T-helper 17 cell (primary cell): ENCODE measurements at places on chromosomes 12 and 14. TPM values are rescaled to one million over a fixed set of nuclear protein-coding genes. Genes with fewer than 3 reads are reported as not detected.

PRB2 gene
- total RNA-seq, result not detected

GRCh38 chr12:118150625-118151024, 14.7 kb downstream of the PEBP1 start:
- DNase-seq, result no peak

IL22 gene
- total RNA-seq, result 0.50 TPM

DNA sequence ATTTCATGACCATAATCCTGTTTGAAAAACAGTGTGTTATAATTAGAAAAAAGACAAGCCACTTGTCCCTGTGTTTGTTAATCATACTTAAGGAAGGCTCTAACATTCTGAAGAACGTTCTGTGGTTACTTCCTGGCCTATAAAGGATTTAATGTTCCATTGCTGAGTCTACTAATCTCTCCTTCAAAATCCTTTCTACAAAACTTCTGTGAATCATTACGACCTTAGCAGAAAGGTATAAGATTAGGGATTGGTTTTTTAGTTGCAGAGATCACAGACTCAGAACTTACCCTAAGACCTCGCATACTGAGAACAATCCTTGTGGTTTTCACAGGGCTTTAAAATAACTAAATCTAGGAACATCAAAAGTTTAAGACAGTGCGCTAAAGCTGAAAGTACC, 48.3 kb downstream of the TMCC3 start:
- no peak for DNase-seq

CLEC4C gene
- total RNA-seq, result not detected

DNA sequence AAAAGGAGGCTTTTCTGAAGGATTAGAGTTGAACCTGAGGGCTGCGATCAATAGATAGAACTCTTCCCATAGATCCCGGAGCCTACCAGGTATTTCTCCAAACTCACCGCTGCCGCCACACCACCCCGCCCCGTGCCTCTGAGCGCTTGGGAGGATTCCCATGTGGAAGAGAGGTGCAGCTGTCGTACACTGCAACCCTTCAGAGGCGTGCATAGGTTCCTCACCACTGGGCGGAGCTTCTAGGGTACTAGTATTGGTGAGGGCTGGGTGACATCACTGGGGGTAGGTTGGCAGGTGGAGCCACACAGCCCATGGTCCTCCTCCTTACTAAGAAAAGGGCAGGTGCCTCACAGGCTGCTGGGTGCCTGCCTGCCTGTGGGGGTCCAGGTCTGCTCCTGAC, 127.0 kb downstream of the TSPAN9 start:
- no peak for DNase-seq

CCDC177 gene
- not detected for total RNA-seq

GRCh38 chr12:50785406-50786001, 21.6 kb downstream of the ATF1 start:
- DNase-seq, result no peak

DNA sequence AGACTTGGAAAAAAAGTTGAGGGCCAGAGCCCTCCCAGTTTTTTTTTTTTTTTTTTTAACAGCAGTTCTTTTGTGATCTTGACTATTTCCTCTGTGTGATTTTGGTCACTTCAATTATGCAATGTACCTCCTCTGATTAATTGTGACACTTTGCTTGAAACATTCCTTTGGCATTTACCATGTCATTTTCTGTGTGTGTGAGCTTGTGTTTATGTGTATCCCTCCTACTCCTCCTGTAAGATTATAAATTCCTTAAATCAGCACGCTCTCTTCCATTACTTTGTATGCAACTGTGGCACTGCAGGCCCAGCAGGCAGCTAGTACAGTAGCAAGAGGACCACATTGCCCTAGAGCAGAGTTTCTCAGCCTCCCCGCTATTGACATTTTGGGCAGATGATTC, 33.2 kb upstream of the GALNT16 start:
- DNase-seq, result no peak

GRCh38 chr14:89058697-89059096, 234.2 kb downstream of the TTC8 start:
- DNase-seq, result no peak

KLHL28 gene
- 59.2 TPM for total RNA-seq

- DNase-seq, result no peak
Observed at GRCh38 chr12:46150735-46151134, 118.1 kb downstream of the SLC38A1 start.

GRCh38 chr14:91493169-91493568, 16.9 kb downstream of the PPP4R3A start:
- DNase-seq, result no peak

SLC7A8 gene
- 2.5 TPM for total RNA-seq

DNA sequence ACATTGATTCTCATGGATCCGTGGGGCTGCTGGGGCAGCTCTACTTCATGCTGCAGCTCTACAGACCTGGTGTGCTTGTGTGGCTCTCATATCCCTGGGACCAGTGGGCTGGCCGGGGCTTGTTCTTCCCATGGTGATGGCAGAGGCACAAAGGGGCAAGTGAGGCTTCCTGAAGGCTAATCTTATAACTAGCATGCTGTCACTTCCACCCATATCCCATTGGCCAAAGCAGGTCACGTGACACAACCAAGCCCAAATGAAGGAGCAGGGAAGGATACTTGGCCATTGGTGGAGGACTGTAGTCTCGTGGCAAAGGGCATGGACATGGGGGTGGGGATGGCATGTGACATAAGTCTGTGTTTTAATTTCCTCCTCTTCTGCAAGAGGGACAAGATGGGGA, 9.9 kb downstream of the PLBD2 start:
- DNase-seq, result no peak

DNA sequence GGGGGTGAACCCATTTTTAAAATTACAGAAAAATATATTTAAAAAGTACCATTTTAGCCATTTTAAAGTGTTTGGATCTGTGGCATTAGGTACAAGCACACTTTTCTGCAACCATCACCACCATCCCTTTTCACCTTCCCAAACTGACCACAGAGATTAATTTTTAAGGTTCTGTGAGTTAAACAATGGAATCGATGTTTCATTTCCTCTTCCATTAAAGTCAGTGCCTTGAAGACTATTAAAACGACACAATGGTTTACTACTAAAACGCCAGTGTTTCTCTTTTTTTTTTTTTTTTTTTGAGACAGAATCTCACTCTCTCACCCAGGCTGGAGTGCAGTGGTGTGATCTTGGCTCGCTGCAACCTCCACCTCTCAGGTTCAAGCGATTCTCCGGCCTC, 78.1 kb upstream of the GPR68 start:
- no peak for DNase-seq

GRCh38 chr14:61925043-61925442, 162.8 kb downstream of the SNAPC1 start:
- no peak for DNase-seq

RAB5B gene
- 57.0 TPM for total RNA-seq

- no peak for DNase-seq
Observed at GRCh38 chr14:56026506-56026905, 91.7 kb upstream of the PELI2 start.

- DNase-seq, result no peak
Observed at GRCh38 chr12:57661376-57661775, 28.4 kb upstream of the B4GALNT1 start.

GRCh38 chr12:81222846-81223592, 145.1 kb downstream of the ACSS3 start:
- no peak for DNase-seq

DNA sequence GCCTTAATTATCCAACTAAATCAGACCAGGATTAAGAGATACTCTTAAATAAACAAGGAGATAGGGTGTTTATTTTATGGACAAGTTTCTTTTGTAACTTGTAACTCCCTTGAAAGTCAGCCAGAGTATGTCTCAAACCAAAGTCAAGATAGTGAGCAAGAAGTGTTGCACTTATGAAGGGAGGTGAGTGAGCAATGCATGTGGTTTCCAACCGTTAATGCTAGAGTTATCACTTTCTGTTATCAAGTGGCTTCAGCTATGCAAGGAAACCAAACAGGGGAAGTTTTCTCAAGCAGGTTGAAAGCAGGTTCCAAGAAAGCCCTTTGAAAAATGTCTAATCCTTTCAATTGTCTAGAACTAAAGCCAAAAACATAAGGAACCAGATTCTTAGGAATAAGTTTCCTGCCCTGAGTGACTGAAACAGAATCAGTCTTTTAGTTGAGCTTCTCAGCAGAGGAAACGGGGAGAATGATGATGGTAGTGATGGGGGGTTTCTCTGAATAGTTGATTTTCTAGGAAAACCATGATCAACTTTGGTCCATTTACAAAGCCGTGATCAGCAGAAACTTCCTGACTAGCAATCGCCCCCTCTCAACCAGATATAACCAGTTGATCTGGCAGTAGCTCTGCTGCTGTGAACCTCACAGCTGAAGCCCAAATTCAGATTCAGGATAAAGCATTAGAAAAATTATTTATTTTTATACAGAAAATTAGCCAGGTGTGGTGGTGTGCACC, 128.4 kb downstream of the DAD1 start:
- no peak for DNase-seq

GRCh38 chr12:6664902-6665301, 2.0 kb upstream of the ING4 start:
- no peak for DNase-seq

DNA sequence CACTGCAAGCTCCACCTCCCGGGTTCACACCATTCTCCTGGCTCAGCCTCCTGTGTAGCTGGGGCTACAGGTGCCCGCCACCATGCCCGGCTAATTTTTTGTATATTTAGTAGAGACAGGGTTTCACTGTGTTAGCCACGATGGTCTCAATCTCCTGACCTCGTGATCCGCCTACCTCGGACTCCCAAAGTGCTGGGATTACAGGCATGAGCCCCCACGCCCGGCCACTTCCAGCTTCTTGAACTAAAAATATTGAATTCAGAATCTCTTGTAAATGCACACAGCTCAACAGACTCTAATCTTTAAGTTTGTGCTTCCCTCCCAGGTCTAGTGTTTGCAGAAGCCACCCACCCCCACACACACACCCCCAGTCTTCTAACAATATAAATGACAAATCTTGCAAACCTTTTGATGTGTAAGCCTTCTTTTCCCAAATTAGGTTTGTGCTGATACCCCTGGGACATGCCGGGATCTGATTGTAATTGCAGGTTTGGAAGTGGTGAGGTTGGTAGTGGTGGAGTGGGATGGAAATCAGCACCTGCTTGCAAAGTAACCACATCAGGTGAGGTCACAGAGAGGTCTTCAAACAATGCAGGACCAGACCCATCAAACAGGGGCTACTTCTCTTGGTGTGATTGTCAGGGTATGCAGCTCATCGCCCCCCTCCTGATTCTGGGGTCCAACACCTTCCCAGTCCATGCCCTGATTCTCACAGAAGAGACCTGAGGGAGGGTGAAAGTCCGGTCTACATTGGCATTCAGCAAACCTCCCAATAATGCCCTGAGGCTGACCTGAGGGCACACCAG, 51.4 kb upstream of the GPR132 start:
- DNase-seq, result no peak

DNA sequence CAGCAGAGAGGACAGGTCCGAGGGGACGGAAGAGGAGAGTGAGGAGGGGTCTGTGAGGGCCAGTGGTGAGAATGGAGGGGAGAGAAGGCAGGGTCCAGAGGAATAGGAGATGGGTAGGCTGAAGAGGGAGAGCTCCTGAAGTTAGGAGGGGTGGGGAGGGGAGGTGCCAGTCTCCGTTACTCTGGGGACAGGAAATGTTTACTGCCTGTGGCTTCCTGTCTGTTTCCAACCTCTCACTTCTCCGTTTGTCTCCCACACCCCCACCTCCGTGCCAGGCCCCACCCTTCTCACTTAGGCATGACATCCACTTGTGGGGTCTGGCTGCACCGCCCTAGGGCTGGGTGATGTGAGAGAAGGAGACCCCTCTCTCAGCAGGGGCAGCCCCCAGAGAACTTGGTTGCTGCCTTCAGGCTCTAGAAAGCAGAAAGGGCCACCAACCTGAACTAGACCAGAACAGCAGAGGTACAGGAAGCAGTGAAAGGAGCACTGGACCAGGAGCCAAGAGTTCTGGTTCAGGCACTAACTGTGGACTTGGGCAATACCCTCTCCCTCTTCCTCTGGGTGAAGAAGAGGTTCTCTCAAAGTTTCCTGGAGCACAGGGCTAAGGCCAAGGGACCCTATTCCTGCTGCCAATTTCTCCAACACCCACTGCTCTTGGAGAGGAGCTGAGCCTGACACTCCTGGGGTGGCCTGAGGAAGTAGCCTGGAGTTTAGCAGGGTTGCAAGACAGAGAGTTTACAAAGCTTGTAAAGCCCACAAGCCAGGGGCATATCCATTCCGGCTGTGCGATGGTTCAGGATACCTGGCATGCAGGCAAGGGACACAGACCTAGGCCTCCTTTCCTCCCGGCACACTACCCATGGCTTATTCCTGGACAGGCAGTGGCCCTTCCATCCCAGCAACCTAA, 5.5 kb downstream of the ITGA5 start:
- DNase-seq, result peak; percentile 65

TTC9 gene
- total RNA-seq, result 11.7 TPM

DNA sequence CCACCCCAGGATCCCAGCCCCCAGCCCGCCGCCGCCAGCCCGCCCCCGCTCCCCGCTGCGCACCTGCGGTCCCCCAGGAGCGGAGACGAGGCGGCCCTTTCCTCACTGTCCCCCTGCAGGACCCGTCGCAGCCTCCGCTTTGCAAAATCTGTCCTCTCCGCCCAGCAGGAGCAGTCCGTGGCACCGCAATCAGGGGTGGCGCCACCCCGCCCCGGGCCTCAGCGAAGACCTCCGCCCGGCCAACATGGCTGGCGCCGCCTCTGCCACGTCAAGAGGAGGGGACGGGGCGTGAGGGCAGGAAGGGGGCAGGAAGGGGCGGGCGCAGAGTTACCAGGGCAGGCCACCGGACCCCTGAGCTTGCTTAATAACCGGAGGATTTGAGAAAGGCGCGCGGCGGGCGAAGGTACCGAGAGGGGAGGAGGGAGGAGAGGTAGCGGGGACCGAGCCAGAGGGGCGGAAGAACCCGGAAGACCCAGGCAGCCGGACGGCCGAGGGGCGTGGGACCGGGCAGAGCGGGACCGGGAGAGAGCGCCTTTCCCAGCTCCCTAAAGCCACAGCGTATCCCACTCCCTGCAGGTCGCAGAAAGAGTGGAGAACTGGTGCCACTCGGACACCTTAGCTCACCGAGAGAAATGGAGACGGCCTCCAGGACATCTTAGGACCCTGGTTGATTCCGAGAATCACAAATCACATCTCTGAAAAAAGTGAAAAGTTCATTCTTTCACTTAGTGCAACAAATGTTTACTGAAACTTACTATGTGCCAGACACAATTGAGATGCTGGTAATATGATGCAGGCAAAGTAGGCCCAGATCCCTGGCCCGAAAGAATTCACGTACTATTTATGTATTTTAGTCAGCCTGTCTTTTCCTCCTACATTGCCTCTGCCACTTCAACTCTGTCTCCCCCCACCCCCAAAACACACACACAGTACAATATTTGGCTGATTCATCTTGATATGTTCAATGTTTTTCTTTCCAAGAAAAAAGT, at the start of gene SEC23A:
TSS of gene SEC23A (minus strand) at position 267 of the 989 bp plus-strand sequence. CDS start 7,117 bp downstream, outside the sequence.
- peak; percentile 83 for DNase-seq

GRCh38 chr14:74022346-74022745, 3.2 kb downstream of the BBOF1 start:
- no peak for DNase-seq

GRCh38 chr12:5988088-5988487, 43.0 kb upstream of the ANO2 start:
- no peak for DNase-seq

AQP6 gene
- total RNA-seq, result not detected

SMCO2 gene
- not detected for total RNA-seq

DNA sequence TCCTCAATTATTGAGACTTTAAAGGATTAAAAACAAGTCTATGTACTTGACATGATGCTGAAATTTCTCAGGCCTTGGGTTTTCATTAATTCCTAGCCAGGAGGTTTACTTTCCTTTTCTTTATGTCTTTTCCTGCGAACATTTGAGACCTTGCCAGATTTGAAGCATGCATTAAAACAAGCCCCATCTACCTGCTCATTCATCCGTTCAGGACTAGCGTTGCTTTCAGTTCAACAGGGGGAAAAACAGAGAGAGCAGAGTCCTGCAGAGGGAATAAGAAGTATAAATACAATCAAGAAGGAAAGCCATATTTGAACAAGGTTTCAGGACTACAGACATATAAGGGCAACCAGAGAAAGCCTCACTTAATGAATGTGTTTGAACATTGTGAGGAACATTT, 542.4 kb downstream of the DIO2 start:
- DNase-seq, result no peak
